ENCODE measurements at places on chromosomes 3 and 15. TPM values are rescaled to one million over a fixed set of nuclear protein-coding genes. Genes with fewer than 3 reads are reported as not detected.
A peak's percentile ranks its signal among the peaks of the same experiment; 100 is the strongest.

The OCA2 gene
- total RNA-seq: not detected

The GPR171 gene
- 0.24 TPM for total RNA-seq

The SH2D7 gene
- total RNA-seq: not detected

The FGD5 gene
- 16.5 TPM for total RNA-seq

DNA sequence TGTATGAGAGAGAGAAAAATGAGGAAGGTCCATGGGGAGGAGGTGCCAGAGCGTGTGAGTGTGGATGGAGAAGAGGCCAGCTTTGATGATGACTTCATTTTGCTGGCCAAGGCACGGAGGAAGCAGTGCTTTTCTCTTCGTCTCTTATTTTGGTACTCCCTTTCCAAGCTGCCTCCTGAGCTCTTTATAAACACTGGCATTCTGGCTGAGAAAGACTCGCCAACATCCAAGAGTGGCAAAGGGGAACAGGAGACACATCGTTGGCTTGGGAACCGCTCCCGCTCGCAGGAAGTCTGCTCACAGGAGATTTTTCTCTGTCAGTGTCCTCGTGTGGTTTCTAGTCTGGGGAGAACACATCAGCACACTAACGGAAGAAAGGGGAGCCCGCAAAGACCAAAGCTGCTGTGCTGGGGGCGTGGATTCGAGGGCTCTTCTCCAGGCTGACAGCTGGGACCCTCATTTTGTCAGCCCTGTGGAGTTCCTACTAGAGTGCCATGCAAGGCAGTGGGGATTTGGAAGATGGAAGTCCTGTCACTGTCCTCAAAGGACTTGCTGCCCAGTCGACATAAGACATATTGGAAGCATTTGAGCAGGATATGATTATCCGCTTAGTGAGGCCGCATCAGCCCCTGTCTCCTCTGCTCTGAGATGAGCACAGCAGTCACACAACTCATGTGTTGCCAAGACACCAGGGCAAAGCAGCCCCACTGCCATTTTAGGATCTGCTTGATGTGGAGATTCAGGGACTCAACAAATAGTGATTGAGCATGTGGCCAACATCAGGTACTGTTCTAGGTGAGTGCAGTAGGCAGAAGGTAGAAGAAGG lies 8.0 kb upstream of the SEMA4B start:
- DNase-seq: no peak

- DNase-seq: peak; percentile 86
These were observed 70.3 kb downstream of the SCN5A start for GRCh38 chr3:38579141-38579540.

- no peak for DNase-seq
These were observed 90.0 kb upstream of the ADPGK start for GRCh38 chr15:72873379-72874233.

GRCh38 chr3:177752831-177753230 lies 555.5 kb upstream of the TBL1XR1 start:
- DNase-seq: no peak

GRCh38 chr15:44029003-44029402 lies 166.1 kb downstream of the FRMD5 start:
- DNase-seq: no peak

GRCh38 chr3:82133070-82133606 lies 371.7 kb upstream of the GBE1 start:
- DNase-seq: peak; percentile 70

GRCh38 chr15:79872358-79873017 lies 24.3 kb downstream of the MTHFS start:
- DNase-seq: no peak

GRCh38 chr3:23519314-23520208 lies 286.2 kb upstream of the UBE2E1 start:
- DNase-seq: no peak

GRCh38 chr15:99100245-99101173 lies 4.4 kb upstream of the SYNM start:
- DNase-seq: peak; percentile 90

All from Right ventricle myocardium inferior (tissue), 1 donor.